Omental fat pad (tissue), 4 donors: ENCODE measurements at places on chromosomes 5 and 9.

DNA sequence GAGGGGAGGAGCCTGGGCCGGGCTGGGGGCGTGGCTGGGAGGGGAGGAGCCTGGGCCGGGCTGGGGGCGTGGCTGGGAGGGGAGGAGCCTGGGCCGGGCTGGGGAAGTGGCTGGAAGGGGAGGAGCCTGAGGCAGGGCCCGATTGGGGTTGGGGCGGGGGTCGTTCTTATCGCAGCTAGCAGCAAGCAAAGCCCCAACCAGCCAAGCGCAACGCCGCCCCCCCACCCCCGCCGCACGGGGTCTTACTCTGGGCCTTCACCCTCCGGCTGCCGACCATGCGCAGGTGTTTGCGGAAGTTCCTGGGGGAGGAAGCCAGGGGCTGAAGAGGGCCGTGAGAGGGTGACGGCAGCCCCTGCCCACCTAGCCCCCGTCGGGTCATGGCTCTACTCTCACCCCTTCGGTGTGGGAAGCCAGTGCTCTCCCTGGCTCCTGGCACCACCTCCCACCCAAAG is 5.0 kb downstream of the NSMF start:
- DNase-seq, result no peak

GRCh38 chr5:151764801-151765200 is 6.4 kb upstream of the ATOX1 start:
- DNase-seq, result no peak

DNA sequence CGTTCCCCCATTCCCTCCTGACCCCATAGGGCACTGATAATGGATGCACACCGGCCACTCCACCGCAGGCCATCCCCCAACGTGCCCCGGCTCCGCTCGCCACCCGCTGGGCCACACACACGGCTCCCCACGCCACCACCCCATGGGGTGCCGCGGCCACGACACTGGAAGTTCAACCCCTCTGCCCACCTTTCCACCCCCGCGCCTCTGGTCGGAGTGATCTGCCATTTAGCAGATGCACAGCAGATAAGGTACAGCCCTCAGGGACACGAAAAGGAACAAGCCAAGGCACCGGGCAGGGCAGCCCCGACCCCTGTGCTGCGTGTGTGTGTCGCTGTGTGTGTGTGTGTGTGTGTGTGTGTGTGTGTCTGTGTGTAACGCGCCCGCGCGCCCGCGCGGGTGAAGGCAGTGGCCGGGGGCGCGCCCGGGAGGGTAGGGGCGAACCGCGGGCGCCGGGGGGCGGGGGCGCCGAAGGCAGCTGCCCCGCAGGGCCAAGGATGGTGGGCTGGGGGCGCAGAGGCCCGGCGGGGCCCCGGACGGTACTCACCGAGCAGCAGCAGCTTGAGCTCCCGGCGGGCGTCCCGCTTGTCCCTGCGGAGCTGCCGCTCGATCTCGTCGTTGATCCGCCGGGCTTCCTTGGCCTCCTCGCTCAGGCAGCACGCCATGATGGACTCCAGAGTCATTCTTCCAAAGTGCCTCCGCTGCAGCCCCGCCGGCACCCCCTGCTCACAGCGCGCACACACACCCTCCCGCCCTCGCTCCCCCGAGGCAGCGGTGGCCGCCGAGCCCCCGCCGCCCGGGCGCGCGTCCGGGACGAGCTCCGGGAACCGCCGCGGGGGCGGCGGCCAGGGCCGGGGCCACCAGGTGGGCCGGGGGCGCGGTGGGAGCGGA is 813 bp downstream of the GNAQ start:
- no peak for DNase-seq

GRCh38 chr5:156819967-156820581 is 30.0 kb upstream of the PPP1R2B start:
- DNase-seq, result no peak

DNA sequence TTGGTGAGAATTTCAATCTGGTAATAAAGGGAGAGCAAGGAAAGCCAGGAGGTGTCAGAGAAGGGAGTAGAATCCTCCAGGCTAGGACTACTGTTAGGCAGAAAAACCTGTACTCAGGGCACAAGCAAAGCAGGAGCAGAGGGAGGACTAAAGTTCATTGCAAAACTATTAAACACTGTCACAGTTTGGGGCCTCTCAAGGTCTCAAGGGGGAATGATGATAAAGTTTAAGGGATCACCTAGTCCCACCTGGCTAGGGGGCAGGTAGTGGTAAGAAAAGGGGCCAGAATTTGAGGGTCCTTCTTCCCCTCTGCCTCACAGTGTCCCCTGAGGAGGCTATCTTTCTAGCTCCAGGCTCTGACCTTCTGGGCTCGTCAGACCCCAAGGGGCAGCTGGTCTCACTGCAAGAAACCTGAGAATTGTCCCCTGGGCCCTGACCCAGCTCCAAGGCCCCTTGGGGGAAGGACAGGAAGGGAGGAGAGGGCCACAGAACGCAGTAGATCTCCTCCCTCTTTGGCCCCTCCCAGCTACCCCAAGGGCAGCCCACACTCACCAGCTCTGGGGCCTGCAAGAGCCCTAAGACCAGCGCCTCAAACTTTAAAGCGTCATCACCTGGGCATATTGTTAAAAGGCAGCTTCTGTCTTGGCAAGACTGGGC is 974 bp downstream of the CCDC69 start:
- DNase-seq, result no peak

DNA sequence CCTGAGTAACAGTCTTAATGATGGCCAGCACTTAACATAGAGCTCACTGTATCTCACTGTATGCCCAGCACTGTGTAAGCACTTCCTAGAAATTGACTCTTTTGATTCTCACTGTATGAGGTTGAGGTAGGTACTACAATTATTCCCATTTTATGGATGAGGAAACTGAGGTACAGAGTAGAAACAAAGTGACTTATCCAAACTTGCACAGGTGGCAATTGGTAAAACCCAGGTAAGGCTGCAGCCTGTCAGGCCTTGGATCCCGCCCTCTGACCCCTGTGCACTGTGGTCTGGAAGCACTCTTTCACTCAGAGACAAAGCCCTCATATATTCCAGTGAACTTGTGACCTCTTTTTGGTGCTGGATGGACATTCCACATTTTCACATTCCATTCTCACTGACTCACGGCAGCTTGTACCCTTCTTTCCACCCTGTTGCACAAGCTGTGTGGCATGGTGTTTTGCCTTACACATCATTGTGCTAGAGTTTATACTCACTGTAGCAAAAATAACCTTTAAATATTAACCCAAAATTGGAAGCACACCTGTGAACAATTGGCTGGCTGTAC is 21.7 kb downstream of the ANKRD55 start:
- DNase-seq, result no peak
